Stimulated activated CD4-positive, alpha-beta T cell treated with anti-CD3 and anti-CD28 coated beads, Interleukin-1b, Interleukin-23, amount 100 ng/mL, for 1 hour (primary cell): ENCODE measurements at places on chromosomes 6 and 20.

GRCh38 chr6:12479881-12480280, 189.7 kb downstream of the EDN1 start:
- DNase-seq = no peak

DNA sequence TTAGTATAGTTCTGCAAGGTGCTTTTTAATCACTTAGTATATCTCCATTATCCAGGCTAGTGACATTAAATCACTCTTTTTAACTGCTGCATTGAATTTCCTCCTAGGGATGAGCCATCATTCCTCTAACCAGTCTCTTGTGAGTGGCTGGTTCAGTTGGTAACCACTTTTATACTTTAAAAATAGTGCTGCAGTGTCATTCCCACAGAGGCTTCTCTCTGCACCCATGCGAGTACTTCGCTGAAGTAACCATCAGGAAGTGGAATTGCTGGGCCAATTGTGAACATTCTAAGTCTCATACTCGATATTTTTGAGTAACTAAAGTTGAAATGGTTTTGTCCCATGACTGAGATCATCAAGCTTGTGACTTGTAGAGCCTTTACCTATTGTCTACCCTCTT, 2.1 kb downstream of the BTN3A2 start:
- no peak for DNase-seq

DNA sequence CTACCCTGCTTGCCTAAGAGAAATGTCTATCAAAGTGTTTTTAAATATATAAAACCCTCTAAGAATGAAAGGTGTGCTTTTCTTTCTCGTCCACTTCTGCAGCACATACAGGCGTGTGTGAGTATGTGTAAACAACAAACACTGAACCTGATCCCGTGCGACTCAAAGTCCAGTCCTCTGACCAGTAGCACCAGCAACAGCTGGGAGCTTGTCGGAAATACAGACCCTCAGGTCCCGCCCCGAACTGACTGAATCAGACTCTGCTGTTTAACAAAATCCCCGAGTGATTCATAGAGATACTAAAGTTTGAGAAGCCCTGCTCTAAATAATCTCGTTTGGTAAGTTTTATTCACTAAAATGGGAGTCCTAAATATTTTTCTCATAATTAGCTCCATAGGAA, 208.0 kb upstream of the KCNQ5 start:
- no peak for DNase-seq

GRCh38 chr6:109736273-109737025, 45.4 kb downstream of the FIG4 start:
- no peak for DNase-seq

DNA sequence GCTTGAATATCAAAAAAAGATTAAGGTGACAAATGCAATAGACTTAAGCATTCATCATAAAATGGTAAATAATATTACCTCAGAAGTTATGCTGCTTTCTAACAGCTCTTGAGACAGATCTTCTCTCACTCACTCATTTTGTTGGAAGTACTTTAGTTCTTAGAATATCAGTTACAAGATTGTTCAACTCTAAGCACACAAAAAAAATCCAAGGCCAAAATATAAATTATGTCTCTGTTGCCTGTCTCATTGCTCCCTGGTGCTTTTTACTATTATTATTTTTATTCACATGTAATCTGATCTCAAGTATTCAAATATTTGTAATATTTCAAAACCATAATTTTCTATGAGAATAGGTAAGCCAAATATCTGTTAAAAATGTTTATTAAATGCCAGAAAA, 259.4 kb upstream of the HSF2 start:
- no peak for DNase-seq

DNA sequence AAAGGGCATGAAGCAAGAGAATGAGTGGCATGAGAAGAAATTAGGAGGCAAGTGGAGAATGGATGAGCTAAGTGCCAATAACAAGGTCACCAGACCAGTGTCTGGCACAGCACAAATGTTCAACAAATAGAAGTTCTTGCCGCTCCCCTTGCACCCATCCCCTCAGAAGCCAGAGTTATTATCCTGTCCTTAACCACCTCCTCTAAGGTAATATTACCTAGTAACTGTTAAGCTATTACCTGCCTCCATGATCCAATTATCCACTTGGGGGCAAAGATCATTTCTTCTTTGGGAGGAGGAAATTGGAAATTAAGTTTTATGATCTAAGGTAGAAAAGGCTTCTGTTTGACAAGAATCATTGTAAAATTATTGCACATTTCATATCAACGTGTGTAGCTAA, 133.8 kb downstream of the FOXA2 start:
- DNase-seq = no peak

DNA sequence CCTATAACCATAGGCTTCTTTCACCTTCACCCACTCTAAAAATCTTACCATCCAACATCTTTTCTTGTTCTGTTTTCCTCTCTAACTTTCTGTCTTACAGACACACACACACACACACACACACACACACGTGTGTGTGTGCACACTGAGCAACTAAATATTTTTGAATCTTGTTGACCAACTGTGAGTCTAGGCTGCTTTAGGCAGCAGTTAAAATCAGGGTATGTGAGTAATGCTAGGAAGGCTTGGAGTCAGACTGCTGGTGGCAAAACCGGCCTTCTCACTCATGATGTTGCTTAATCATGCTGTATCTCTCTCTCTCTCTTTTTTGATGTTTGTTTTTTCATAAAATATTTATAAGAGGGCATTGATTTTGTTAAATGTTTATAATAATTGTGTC, 103.1 kb upstream of the TBX18 start:
- DNase-seq = no peak

GRCh38 chr6:42383421-42384205, 68.1 kb downstream of the TRERF1 start:
- no peak for DNase-seq

DNA sequence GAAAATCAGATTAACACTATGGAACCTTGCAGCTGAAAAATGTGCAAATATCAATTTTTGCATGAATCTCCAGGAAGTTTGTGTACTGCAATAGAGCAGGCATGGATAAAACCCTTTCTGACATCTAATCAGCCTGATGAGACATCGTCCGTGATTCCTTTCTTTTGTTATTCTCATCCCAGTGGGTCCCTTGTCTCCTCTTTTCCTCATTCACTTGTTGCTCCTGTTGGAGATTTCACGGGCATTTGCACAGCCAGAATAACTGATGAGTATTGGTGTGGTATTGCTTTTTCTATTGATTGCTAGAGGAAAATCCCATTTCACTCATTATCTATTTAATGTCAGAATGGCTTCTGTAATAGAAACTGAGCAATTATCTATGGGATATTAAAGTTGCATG, 39.9 kb downstream of the SCGN start:
- DNase-seq = no peak

DNA sequence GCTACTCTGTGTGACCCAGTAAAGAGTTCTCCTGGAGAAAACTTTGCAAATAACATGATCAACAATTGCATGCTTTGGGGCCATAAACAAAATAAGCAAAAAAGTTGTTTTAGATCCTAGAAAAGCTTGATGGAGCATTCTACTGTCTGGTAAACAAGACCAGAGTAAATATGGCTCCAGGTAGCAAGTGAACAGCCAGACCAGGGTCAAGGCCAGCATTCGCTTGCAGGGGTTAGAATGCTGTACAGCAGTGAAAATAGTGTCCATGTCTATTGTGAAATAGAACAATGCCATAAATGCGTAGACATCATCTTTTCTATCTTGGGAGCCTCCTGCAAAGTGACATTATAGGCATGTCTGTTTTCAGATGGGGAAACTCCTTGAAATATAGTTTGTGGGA, 216.7 kb downstream of the PLCB4 start:
- no peak for DNase-seq

- DNase-seq = no peak
Measured at GRCh38 chr20:13684566-13685222, 46.0 kb upstream of the TASP1 start.

GRCh38 chr6:143130928-143131327, 70.2 kb downstream of the AIG1 start:
- no peak for DNase-seq

DNA sequence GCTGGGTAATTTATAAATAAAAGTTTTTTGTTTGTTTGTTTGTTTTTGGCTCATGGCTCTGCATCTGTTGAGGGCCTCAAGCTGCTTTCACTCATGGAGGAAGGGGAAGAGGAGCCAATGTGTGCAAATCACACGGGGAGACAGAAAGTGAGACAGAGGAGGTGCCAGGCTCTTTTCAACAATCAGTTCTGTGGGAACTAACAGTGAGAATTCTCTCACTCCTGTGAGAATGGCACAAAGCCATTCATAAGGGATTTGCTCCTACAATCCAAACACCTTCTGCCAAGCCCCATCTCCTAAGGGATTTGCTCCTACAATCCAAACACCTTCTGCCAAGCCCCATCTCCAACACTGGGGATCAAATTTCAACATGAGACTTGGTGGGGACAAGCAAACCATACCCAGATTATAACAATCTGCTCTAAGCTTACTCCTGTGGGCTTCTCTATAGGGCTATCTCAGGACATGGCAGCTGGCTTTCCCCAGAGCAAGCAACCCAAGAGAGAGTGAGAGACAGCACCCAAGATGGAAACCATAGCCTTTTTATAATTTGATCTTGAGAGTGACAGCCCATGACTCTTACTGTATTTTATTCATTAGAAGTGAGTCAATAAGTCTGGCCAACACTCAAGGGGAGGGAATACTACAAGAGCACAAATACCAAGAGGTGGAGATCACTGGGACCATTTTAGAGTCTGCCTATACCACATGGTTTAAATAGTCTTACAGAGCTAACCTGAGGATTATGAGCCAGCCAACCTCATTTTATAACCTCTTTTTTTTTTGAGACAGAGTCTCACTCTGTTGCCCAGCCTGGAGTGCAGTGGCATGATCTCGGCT, 22.8 kb upstream of the LRRC1 start:
- no peak for DNase-seq

GRCh38 chr6:110325197-110325596, 33.0 kb downstream of the METTL24 start:
- no peak for DNase-seq

- DNase-seq = no peak
Measured at GRCh38 chr20:13928901-13929300, 61.5 kb downstream of the SEL1L2 start.

DNA sequence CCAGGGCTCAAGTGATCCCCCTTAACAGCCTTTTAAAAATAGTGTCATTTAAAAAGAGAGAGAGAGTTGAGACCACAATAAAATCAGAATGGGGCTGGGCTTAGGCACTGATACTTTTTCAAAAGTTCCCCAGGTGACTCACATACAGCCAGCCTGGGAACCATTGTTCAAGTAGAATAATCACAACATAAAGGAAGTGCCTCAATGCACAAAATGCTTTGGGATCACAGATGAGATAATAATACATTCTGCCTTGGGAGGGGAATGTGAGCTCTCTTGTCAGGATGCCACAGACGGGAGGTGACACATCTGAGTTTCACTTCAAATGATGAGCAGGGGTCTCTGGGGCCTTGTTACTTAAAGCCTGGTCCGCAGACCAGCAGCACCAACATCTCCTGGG, 34.0 kb upstream of the GABRR1 start:
- no peak for DNase-seq

DNA sequence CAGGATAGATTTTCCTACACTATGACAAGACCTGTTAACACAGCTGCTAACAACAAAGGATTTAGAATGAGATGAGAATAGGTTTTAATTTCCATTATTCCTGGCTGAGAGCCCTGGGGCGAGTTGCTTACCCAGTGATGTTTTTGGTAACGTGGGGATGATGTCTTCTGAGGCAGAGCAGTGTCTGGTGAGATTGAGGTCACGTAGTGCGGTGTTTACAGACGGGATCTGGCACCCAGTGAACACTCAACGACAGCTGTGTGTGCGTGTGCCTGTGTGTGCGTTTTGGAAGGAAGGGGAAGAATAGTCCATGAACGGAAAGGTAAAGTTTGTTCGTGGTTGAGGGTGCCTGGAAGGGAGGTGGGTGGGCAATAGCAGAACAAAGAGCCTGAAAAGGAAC, 384.7 kb downstream of the C6orf118 start:
- no peak for DNase-seq

- no peak for DNase-seq
Measured at GRCh38 chr20:40798066-40798465, 109.0 kb upstream of the MAFB start.

DNA sequence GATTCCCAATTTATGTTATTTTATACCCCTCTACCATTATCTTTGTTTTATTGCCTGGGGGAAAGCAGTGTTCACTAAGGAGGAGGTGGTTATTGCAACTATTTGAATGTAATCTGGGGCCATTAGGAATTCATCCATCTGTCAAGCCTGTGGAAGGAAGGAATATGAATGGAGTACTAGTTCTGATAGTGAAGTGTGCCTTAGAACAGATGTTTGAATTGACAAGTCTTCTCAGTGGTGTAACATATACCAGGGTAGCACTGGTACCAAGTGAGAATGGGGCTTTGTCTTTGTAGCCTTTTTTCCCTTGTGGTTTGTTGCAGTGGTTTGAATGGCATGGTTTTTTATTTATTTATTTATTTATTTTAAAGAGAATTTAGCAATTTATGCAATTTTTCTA, 27.9 kb upstream of the HDAC2 start:
- DNase-seq = no peak

DNA sequence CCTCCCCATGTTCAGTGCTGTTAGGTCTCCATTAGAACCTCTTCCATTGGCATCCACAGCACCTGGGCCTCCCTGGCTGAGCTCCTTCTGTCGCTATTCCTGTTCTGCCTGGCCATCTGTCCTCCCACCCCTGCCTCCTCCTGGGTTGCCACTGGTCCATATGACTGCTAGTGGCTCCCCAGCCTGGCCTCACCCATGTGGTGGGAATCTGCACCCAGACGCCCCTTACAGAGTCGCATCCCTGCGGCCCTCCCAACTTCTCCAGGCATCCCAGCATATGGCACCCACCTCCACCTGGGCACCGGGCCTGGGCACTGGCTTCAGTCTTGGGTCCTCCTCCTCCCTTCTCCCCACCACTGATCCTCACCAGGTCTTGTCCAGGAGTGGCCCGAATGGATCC, 7.7 kb downstream of the CDC25B start:
- no peak for DNase-seq

DNA sequence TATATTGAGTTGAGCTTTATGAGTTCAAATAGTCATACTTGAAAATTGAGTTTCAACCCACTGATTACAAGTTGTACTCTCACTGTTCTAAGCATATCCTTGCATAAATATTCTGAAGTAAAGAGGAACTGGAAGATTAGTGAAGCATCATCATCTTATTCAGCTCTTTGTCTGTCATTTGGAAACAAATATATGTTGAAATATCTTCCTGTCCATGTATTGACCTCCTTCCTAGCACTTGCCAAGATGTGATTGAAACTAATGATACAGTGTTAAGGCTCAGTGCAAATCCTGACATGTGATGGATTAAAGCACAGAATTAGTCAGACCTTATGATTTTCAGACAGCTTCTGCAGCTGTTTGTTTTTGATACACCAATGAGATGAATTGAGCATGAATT, 434.3 kb downstream of the TBC1D32 start:
- no peak for DNase-seq
